ENCODE measurements at places on chromosomes 11 and 22.

GRCh38 chr11:101717619-101718018 is 133.8 kb upstream of the TRPC6 start:
- no peak for DNase-seq

- peak; percentile 16 for DNase-seq
These were observed 16.4 kb upstream of the SCGB1A1 start for GRCh38 chr11:62402226-62402959.

- DNase-seq = no peak
These were observed 93.8 kb downstream of the ETS1 start for GRCh38 chr11:128493570-128493965.

- no peak for DNase-seq
These were observed 7.1 kb upstream of the ADORA2A start for GRCh38 chr22:24420072-24420976.

GRCh38 chr11:125591649-125592304 is 875 bp upstream of the STT3A start:
- no peak for DNase-seq

DNA sequence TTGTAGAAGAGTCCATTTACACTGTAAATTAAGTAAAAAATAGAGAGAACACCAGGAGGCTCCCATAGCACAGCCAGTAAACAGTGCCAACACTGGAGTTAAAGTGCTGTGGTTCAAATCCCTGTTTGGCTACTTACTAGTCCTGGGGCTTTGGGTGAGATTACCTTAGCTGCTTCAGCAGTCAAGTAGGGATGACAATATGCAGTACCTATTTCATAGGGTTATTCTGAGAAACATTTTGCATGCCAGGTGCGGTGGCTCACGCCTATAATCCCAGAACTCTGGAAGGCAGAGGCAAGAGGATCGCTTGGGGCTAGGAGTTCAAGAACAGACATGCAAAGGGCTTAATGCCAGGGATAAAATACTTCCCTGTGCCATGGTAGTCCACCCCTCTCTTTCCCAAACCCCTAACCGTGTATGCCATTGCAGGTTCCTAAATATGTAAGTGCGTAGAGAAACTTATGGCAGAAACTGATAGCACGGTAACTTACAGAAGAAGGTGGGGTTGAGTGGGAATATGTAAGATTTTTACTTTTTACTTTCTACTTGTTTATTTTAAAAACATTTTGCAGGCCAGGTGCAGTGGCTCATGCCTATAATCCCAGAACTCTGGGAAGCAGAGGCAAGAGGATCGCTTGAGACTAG is 86.4 kb upstream of the PICALM start:
- no peak for DNase-seq

DNA sequence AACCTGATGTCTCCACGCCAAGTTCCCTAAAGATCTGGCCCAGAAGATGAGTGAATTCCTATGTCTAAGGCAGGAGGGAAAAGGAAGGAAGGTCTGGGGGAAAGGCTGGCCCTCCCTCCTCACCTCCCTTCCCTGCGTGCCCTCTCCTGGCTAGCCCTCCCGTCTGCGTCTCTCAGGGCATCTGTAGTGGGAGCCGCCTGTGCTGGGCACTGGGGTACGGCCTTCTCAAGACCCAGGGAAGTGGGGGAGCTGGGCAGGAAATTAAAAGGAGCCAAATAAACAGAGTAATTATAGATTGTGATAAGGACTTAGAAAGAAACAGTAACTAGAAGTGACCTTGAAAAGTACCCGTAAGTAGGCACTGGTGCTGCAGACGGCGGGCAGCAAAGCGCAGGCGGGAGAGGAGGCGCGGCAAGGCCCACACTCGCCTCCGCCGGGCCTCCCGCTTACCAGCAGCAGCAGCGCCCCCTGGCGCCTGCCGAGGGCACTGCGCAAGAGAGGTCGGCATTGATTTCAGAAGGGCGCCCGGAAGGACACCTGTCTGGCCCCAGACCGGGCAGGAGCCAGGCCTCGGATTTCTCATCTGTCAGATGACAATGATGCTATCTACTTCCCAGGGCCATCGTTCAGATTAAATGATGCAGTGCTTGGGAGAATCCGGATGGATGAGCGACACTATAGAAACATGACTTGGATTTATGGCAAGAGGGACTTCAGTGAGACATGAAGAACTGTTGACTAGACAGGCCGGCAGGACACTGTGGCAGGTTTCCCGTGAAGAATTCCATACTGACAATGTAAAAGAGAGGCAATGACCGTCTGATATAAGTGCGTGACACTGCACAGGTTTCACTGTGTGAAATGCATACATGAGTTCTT is 7.3 kb downstream of the KCNJ1 start:
- no peak for DNase-seq

GRCh38 chr22:30893434-30894370 is 74.9 kb downstream of the MORC2 start:
- no peak for DNase-seq

DNA sequence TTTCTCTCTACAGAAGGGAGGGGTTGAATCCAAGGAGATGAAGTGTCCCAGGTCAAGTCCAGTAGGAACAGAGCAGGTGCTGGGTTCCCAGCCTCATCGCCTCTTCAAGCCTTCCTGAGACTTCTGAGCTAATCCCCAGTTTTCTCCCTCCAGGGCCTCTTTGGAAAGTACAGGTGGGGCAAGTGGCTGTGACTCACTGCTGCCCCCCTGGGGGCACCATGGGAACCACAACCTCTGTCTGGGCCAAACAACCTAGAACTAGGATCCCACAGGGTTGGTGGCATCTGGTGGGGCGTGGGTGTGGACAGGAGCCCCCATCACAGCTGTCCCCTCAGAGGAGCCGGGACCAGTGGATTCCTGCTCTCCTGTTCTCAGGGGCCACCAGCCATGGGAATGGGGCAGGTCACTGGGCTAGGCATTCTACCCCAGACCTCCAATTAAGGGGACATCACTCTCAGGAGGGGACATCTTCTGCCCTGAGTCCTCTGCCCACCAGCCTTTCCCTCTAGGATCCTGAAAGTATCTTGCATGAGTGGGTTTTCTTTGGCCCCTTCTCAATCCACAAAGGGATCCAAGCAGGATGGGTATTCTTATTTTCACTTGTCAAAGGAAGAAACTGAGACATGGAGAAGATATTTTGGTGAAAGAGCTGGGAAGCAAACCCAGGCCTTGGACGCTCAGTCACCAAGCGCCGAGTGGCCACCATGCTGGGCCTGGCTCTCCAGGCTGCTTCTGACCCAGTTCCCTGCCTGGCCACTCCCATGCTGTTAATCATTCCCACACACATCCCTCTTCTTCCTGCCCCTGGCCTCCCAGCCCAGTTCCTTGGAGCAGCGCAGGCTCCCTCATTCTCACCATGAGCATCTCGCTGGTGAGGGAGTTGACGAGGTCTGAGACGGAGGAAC is 23.8 kb downstream of the LRRC10B start:
- DNase-seq = peak; percentile 86

DNA sequence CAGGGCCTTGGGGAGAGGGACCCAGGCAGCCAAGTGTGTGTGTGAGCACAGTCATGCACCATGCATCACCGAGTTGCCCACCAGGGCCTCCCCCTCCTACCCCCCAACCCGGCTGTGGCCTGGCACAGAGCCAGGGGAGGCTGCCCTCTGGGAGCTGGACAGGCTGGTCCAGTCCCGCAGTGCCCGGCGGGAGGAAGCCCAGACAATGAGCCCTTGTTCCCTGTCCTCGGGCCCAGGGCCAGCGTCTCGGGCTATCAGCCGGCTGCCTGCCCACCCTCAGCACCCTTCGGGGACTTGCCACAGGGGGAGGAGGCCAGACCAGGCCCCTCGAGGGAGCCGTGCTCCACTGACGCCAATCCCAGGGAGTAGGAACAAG is 4.5 kb downstream of the LRRC75B start:
- no peak for DNase-seq

GRCh38 chr11:111344032-111344431 is 35.0 kb downstream of the POU2AF1 start:
- no peak for DNase-seq

- no peak for DNase-seq
These were observed 10.9 kb downstream of the MICAL3 start for GRCh38 chr22:18013436-18013835.

GRCh38 chr11:119357074-119357473 is 10.6 kb upstream of the MFRP start:
- DNase-seq = no peak

- DNase-seq = no peak
These were observed 15.0 kb upstream of the YWHAH start for GRCh38 chr22:31929167-31929930.

DNA sequence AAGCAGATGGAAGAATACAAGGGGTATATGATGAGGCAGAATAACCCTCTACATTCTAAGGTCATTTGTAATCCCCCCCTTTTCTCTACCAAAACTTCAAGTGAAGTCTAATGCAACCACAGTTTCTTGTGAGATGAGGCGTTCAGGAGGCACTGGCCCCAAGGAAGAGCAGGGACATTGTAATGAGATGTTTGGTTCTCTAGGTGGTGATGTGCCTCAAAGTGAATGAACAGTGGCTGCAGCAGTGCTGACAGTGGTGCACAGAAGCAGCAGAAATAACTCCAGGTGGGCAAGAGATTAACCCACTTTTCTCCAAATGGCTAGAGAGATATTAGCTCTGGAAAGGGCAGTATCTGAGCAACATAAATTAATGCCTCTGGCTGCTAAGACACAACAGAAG is 33.8 kb downstream of the PDGFD start:
- no peak for DNase-seq

DNA sequence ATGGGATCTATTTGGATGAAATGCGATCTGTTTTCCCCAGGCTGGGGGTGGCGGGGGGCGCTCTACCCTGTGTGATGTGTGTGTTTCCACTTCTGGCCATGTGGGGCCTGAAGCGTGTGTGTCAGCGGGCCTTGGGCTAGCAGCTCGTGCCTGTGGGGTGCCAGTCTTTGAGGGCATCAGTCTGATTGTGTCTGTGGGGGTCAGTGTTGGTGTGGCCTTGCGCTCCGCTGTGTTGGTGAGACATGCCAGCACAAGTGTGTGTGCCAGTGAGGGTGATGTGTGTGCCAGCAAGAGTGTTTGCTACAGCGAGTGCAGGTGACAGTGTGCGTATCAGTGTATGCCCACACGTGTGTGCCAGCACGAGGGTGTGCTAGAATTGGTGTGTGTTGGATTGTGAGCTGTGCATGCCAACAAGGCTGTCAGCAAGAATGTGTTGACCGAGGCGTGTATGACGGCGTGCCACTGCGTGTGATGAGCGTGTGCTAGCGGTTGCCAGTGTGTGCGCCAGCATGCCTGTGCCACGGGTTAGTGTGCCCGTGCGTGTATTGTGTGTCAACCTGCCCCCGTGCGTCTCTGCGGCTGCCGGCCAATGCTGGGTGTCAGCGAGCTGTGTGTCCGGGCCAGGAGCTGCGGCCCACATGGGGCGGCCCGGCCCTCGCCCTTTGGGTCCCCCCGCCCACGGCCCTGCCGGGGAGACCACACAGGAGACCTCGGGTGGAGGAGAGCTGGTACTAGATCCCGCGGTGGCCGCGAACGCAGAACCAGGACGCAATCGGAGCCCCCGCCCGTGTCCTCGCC is 519 bp downstream of the ARRB1 start:
- DNase-seq = no peak

All from D721Med (cell line).